ENCODE measurements at places on chromosomes 2 and 18.

DNA sequence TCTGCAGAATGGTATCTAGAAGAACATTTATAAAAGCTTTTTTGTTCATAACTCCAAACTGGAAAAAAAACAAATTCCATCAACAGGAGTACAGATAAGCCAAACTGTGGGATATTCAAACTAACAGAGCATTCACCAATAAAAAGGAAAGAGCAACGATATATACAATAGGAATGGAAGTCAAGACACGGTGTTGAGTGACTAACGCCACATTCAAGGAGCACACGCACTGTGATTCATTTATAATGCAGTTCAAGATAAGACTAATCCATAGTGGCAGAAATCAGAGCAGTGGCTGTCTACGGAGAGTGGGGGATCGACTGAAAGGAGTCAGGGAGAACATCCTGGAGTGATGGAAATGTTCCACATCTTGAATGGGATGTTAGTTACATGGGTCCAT lies 70.7 kb downstream of the CABYR start:
- DNase-seq = no peak

GRCh38 chr18:23926571-23926970 lies 88.0 kb upstream of the TTC39C start:
- no peak for DNase-seq

- no peak for DNase-seq
These were observed 505.0 kb upstream of the ID2 start for GRCh38 chr2:8176887-8177286.

GRCh38 chr2:126893153-126893552 lies 5.5 kb upstream of the TEX51 start:
- no peak for DNase-seq

DNA sequence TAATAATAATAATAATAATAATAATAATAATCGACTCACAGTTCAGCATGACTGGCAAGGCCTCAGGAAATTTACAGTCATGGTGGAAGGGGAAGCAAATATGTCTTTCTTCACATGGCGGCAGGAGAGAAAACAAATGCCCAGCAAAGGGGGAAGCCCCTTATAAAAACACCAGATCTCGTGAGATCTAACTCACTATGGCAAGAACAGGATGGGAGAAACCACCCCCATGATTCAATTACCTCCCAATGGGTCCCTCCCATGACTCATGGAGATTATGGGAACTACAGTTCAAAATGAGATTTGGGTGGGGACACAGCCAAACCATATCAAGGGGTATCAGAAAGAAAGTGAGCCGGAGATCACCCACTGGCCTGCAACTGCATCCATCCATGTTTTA lies 40.5 kb upstream of the PAPOLG start:
- no peak for DNase-seq
